ENCODE measurements at places on chromosomes 12 and 14.

DNA sequence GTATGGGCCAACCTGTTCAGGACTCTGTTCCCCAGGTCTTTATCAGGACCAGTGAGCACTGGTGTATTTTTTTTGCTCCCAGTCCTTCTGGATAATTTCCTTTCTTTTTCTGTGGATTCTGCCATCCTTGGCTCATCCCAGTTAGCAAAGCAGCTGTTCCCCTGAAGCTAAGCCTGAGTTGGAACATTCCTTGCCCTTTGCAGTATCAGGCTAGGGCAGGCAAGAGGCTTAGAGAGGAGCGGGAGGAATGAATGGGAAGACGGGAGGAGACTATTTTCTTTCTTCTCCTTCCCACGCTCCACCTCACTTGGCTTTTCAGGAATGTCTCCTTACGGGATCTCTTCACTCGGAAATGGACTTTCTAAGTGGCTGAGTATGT lies 29.2 kb downstream of the ERG28 start:
- DNase-seq: no peak

- no peak for DNase-seq
These were observed 4.6 kb upstream of the RARG start for GRCh38 chr12:53236443-53237111.

GRCh38 chr12:34595749-34596733 lies 573.7 kb downstream of the ALG10 start:
- no peak for DNase-seq

DNA sequence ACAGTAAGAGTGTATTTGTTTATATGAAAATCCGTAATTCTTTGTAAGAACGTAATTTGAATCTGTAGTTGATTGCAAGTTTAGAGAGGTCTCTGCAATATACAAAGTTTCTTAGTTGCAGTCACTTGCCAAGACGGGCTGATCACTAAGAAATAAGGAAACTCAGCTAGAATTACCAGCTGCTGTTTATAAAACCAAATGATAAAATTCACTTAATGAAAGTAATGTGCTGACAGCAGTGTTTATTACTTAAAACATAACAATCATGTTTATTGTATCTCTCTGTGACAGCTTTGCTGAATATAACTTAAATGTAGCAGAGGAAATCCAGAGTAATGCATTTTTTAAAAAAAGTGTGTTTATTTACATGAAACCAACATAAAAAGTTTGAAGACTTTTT lies 31.2 kb downstream of the SRGAP1 start:
- DNase-seq: no peak

GRCh38 chr14:92248696-92249095 lies 74.3 kb upstream of the SLC24A4 start:
- DNase-seq: no peak

DNA sequence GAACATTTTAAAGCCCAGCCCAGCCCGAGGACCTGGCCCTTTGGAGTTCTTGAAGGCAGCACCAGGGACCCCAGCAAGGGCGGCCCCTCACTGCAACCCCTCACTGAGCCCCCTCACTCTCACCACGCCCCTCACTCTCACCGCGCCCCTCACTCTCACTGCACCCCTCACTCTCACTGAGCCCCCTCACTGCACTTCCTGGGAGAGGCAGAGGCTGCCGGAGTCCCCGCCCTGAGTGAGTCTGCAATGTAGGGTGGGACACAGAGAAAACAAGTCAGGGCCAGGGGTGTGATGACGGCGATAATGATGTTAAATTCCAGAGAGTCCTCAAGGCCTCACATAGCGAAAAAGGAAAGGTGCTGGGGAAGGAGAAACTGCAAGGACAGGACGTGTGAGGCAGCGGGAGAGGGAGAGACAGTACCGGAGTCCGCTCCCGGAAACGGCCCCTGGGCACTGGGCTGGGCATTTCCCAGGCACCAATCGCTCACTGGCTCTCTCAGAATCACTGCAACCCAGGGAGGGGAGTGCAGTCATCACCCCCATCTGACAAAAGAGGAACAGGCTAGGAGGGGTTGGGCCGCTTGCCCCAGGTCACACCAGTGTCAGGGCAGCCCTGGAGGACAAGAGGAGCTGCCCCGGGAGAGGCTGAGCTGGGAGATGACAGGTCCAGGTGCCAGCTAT lies 24.9 kb downstream of the CCDC88C start:
- DNase-seq: no peak

- DNase-seq: no peak
These were observed 79.5 kb upstream of the MIS18BP1 start for GRCh38 chr14:45332360-45332988.

GRCh38 chr14:77023001-77023996 lies 5.2 kb downstream of the IRF2BPL start:
- DNase-seq: no peak

- no peak for DNase-seq
These were observed 202.9 kb upstream of the ATXN7L3B start for GRCh38 chr12:74334780-74335179.

DNA sequence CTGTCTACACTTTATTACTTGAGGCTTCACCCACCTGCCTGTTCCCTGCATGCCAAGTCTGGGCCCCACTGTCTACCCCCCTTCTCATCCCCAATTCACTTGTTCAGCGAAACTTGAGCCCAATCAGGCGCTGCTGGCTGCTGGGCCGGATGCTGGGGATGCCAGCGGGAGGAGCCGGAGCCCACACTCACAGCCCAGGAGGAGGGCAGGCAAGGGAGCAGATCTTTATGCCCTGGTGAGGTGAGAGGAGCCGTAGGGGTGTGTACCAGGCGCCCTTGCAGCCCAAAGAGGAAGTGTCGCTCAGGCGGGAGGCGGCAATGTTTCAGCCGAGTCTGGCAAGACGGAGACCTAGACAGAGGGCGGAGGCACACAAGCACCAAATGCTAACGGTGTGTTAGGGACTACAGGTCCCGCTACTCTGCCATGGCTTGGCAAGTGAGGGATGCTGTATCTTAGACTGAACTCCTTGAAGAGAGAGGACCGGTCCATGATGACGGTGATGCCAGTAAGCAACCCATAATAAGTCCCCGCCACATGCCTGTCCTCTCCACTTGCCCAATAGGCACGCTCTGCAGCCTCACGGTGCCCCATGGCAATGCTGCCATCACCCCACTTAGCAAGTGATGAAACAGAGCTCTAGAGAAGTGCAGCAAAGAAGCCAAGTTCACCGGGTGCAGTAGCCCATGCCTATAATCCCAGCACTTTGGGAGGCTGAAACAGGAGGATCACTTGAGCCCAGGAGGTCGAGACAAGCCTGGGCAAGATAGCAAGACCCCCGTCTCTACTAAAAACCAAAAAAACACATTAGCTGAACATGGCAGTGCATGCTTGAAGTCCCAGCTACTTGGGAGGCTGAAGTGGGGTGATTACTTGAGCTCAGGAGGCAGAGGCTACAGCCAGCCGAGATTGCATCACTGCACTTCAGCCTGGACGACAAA lies 41.6 kb downstream of the LRRC74A start:
- DNase-seq: peak; percentile 11

- DNase-seq: no peak
These were observed 94.1 kb downstream of the ANO6 start for GRCh38 chr12:45309836-45310626.

DNA sequence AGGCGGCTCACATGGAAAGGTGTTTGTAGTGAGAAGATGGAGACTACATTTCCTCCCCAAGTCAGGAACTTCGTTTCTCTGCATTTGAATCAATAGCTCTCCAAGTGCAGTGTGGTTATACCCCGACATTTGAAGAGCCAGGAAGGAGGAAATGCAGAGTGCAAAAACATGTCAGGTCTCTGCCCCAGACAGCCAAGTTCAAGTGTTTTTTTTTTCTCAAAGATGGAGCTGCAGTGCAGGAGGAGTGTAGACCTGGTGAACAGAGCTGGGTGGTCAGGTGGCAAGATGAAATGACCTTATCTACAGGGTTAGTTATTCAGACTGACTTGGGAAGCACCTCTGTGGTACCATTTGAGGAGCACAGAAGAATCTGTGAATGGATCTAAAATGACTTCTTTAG lies 21.3 kb downstream of the MLXIP start:
- no peak for DNase-seq

DNA sequence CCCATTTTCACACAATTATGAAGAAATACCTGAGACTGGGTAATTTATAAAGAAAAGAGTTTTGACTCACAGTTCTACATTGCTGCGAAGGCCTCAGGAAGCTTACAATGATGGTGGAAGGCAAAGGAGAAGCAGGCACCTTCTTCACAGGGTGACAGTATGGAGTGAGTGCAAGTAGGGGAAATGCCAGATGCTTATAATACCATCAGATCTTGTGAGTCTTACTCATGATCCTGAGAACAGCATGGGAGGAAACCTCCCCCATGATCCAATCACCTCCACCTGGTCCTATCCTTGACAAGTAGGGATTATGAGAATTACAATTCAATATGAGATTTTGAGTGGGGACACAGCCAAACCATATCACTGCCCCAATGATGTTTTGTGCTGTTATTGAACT lies 189.3 kb upstream of the CRY1 start:
- no peak for DNase-seq

- DNase-seq: no peak
These were observed 231.2 kb upstream of the PLEKHG7 start for GRCh38 chr12:92471551-92471950.

DNA sequence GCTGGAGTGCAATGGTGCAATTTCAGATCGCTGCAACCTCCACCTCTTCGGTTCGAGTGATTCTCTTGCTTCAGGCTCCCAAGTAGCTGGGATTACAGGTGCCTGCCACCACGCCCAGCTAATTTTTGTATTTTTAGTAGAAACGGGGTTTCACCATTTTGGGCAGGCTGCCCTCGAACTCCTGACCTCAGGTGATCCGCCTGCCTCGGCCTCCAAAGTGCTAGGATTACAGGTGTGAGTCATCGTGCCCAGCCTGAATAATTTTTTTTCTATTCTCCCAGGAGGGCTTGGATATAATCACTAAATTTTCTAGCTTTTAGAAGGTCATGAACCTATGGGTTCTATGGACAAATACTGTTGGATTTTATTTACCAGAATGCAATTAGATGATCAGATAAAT lies 44.7 kb upstream of the GNPNAT1 start:
- no peak for DNase-seq

- no peak for DNase-seq
These were observed 225.5 kb downstream of the SLC25A21 start for GRCh38 chr14:36946872-36947271.

DNA sequence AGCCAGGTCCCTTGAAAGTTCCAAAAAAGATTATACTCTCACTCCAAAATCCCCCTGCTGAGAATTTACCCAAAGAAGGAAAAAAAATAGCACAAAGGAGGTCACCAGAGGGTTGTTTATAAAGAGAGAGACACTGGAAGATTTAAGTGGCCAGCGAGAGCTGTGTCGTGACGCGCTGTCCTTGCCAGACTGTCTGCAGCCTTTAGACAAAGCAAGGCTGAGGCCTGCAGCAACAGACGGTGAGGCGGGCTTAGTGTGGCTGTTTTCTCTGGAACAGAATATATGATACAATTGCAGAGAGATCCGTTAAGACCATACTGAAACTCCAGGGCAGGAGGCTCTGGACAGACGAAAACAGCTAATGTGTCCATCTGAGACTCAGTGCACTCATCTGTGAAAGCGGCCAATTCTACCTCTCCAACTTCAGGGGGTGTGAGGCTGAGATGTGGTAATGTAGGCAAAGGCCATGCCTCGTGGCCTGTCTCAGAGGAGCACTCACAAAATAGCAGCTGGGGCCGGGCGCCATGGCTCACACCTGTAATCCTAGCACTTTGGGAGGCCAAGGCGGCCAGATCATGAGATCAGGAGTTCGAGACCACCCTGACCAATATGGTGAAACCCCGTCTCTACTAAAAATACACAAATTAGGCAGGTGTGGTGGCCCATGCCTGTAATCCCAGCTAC lies 36.2 kb downstream of the ANAPC7 start:
- no peak for DNase-seq

GRCh38 chr12:55738123-55739024 lies 4.5 kb upstream of the GDF11 start:
- peak; percentile 66 for DNase-seq

DNA sequence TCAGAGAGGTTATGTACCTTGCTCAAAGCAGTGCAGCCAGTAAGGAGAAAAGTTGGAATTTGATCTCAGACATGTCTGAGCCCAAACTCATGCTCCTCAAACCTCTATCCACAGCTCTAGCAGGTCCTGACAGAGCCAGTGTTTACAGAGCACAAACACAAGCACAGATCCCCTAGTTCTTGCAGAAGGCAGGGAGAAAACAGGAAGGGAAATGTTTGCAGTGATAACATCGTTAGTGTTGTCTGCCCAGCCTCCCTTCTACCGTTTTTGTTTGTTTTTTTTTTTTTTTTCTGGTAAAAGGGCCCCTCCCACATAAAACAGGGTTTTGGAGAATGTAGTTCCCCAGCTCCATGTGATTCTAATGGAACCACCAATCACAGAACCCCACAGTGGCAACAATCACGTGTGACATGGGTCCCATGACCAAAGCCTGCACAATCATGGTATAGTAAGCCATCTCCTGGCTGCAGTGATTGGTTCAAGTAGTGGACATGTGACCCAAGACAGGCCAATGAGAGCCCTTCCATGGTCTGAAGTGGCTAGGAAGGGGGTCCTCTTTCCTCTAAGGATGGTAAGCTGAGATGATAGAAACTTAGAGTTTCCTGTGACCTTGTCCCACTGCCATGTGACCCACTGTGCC lies 513.4 kb downstream of the MED13L start:
- DNase-seq: no peak

GRCh38 chr12:114976959-114977358 lies 293.0 kb upstream of the TBX3 start:
- no peak for DNase-seq

DNA sequence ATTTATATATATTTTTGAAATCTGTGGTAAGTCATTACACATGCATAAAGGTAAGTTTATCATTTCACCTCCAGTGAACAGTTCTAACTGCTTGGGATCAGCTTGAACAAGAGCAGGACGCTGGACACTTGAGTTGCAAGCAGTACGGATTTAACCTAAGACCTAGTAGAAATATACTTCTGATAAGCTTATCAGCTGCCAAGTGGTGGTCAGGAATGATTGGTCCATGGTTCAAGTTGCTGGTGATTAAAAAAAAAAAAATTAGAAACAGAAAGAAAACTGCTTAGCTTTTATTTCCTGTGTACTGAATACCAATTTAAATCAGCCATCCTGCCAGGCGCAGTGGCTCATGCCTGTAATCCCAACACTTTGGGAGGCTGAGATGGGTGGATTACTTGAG lies 88.6 kb downstream of the AEBP2 start:
- DNase-seq: no peak

GRCh38 chr14:105450123-105450505 lies 24.5 kb upstream of the CRIP2 start:
- no peak for DNase-seq

GRCh38 chr12:48934312-48934706 lies 9.0 kb upstream of the FKBP11 start:
- DNase-seq: no peak

- DNase-seq: no peak
These were observed 63.8 kb downstream of the CPSF2 start for GRCh38 chr14:92185559-92185958.

All from stimulated activated CD4-positive, alpha-beta T cell treated with anti-CD3 and anti-CD28 coated beads, Interleukin-1b, Interleukin-23, amount 100 ng/mL, for 24 hours (primary cell).